ENCODE measurements at places on chromosomes 5 and 9. TPM values are rescaled to one million over a fixed set of nuclear protein-coding genes. Genes with fewer than 3 reads are reported as not detected.

GRCh38 chr5:98105681-98106080, 667.8 kb upstream of the RGMB start:
- no peak for DNase-seq

Gene FIBCD1
- polyA plus RNA-seq = 0.44 TPM

DNA sequence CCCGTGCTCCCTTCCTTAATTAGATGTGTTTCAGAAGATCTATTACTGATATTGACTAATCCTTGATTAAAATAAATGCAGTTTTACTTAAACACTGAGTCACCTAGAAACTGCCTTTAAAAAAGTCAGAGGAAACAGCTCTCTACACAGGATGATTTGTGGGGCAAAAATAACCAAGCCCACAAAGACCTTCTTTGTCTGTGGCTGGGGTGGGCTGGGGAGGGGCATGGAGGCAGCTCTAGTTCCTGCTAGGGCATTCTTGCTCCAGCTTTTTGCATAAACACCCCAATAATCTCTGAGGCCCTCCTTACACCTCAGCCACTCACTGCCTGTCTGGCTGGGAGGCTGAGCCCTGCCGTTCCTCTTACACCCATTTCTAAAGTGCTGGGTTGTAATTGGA, 227.6 kb upstream of the DAP start:
- no peak for DNase-seq

Gene GMCL2
- not detected for polyA plus RNA-seq

- no peak for DNase-seq
Measured at GRCh38 chr5:1292139-1292538, 2.7 kb downstream of the TERT start.

GRCh38 chr5:57258052-57258451, 84.2 kb downstream of the GPBP1 start:
- DNase-seq = no peak

Gene PRSS3
- 0.78 TPM for polyA plus RNA-seq

Gene NEUROG1
- polyA plus RNA-seq = not detected

GRCh38 chr5:175576096-175576495, 81.8 kb upstream of the HRH2 start:
- DNase-seq = no peak

Data from left renal cortex interstitium (tissue), 4 donors.